NCI-H774 (cell line): ENCODE measurements at places on chromosomes 3 and 15.

GRCh38 chr3:72969766-72970165 lies 26.8 kb upstream of the PPP4R2 start:
- no peak for DNase-seq

- no peak for DNase-seq
These were observed 93.2 kb upstream of the RNF7 start for GRCh38 chr3:141644931-141645330.

DNA sequence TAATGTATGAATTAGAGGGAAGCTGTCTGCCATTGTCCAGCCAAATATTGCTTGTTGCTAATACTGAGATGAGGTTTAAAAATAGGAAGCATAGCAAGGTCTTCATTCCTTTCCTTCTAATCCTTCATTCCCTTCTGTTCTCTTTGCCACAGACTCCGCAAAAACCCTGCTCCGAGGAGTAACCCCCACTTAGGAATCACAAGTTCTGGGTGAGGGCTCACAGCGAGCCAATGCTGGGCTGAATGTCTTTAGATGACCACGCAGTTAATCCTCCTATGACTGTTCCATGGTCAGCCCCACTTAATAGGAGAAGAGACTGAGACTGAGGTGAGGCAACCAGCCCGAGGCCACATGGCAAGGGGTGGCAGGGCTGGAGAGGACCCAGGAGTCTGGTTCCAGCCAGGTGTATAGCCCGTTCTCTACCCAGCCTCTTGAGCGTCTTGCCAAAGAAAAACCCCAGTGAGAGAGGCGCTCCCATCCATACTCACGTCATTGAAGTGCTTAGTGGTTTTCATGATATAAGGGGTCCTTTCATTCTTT lies 44.9 kb upstream of the CTSH start:
- no peak for DNase-seq

DNA sequence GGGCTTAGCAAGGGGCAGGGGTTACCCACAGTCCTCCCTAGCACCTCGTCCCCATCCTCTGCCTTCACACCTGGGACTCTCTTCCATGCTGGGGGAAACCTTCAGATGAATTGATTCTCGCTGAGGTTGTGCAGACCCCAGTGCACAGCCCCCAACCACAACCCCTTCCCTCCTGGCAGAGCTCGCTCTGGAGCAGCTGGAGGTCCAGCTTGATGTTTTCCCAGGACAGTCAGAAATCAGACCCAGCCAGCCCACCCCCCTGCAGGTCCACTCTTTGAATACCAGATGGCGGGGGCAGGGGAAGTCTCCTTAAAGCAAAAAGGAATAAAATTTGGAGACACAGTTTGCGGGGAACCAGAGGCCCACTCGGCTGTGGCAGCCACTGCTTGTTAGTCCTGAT lies 234.4 kb downstream of the XXYLT1 start:
- no peak for DNase-seq

DNA sequence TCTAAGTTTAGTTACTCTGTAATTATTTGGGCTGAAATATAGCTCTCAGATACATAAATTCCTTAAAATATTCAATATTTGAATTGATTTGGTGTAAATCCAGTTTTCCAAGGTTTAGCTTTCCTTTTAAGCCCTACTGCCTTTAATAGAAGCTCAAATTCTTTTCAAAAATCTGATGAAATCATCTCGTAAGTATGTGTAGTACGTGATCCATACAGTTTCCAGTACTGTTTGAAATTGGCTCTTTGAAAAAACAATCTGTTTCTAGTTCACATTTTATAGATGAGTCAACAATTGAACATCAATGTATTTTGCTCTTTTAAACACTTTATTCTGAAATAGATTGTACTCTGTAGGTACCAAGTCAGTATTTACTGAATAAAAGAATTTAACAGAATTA lies 84.2 kb downstream of the LRRC49 start:
- DNase-seq: no peak

DNA sequence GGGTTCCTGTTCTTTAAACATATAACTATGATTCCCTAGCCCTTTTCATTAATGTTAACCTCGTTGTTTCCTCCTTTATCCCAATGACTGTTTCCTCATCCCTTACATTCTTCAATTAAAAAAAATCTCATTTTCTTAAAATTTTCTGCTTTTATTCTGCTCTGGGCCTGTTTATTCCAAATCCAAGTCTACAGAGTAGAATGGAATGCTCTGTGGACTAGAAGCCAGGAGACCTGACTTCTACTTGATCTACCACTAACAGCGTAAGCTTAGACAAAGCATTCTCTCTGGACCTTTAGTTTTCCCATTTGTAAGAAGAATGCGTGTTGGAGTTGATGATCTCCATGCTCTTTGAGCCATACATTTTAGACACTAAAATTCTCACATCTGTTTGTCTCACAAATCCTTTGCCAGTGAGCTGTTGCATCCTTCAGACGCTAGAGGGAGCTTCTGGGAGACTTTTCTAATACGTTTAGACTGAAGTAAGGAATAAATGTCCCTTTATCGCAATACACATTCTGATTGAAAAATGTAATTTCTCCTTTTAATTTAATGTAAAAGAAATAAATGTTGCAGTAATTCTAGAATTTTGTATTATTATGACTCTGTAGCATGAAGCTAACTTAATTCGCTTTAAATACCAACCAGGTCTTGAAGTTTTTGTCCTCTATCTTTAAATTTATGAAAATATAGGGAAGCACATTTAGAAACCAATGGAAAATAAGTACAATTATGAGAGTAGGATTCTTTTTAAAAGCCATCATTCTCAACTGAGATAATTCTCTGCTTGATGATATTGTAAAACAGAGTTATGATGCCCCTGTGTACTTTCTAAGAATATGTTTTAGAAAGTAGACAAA lies 21.7 kb upstream of the GMNC start:
- DNase-seq: peak; percentile 76

DNA sequence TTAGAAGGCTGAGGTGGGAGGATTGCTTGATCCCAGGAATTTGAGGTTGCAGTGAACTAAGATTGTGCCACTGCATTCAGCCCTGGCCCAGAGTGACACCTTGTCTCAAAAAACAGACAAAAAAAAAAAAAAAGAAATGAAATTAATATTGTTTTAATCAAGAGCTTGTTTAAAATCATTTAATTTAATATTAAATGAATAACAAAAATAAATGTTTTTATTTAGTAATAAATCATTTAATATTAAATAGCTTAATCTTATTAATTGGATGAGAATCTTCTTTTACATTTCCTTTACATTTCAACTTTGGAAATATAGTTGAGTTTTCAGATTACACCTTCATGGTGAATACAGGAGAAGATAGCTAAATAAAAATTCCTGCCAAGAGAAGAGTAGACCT lies 29.7 kb downstream of the TNIK start:
- DNase-seq: no peak

DNA sequence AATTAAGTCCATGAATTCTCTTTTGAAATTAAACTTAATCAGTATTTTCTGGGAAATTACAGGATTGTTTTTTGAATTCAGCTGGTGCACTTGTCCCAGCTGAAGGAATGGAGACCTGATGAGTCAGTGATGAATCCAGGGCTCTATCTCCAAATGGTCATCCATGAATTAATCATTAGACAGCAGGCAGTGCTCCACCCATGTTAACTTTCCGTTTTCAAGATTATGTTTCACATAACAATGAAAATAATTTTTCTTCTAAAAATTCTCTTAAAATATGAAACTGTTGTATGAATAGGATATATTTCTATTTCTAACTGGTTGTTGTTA lies 13.9 kb upstream of the PAQR9 start:
- DNase-seq: no peak

DNA sequence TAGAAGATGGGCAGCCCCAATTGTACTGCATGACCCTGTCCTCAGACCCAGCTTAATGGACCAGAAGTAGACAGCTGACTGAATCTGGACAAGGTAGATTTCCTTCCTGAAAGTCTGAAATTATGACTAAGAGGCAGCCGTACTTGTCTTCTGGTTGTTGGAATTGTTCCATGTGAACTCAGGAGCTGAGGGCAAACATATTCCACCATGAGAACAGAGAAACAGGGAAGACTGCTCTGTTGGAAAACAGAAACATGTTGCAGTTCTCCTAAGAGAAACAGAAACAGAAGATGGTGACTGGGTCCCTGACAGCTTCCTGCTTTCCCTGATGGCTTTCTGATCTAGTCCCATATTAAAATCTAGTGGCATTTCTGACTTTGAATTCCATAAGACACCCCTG lies 24.1 kb downstream of the POPDC2 start:
- no peak for DNase-seq

- DNase-seq: no peak
These were observed 10.0 kb downstream of the DCP1A start for GRCh38 chr3:53337167-53337940.

DNA sequence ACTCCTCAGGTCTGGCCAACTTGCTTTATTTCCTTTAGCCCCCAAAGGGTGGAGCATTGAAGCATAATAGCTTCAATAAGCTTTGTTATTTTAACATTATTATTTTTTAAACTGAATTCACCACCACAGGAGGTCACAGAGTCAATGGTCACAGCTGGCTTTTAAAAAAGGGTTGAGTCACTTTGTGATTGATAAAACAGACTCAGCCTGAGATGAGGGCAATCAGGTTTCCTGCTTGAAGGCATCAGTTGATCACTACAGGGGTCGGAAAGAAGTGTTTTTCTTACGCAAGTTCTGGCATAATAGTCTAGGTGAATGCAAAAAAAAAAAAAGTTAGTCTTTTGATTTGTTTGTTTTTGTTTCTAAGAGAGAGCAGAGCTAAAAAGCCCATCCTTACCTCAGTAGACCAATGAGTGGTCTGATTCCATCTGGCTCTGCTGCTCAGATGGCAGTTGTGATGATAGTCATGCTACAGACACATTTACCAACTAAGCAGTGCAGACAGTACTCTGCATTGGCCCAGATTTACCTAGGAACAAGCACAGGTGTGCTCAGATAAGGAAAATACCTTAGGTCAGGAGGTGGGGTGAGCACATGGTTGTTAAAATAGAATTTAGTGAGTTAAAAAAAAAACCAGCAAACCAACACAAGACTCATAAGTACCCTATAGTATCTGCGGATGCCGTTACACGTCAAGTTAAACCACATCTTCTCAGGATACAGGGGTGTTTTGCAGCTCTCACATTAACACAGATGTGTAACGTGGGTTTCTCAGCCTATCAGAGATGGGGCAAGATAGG lies 22.6 kb downstream of the ZNF80 start:
- no peak for DNase-seq
